ENCODE measurements at places on chromosomes 4 and X.

DNA sequence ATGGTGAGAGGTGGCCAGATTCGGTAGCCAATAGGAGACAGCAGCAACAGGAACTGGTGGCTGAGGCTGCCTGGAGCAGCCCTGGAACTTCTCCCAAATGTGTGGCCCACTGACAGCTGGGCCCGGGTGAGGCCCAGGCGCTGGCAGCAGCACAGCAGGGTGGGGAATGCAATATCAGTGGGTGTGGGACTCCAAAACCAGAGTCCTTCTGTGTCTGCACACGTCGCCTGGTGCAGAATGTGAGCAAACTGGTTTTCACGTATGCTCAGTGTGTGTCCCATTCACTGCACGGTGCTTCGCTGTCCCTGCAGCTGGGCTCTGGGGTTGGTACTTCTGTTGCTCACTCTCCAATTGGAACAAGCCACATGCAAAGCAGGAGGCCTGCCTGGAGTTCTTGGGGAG, 14.4 kb upstream of the CENPU start:
- no peak for DNase-seq

DNA sequence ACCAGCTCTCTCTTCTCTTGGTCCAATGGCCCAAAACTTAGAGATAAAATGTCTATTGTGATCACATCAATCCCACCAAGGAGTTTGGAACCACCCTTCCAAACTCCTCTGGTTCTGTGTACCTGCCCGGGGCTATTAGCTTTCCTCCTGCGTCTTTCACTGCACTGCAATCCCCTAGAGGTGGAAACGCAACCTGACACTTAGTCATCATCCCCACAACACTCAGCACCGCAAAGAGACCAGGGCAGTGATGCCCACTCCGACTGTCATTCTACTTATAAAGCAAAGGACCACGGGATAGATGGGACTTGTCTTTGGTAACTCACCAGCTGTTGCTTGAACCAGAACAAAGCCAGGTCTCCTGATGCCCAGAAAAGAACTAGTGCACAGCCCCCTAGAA, 22.0 kb downstream of the AFAP1 start:
- DNase-seq = no peak

DNA sequence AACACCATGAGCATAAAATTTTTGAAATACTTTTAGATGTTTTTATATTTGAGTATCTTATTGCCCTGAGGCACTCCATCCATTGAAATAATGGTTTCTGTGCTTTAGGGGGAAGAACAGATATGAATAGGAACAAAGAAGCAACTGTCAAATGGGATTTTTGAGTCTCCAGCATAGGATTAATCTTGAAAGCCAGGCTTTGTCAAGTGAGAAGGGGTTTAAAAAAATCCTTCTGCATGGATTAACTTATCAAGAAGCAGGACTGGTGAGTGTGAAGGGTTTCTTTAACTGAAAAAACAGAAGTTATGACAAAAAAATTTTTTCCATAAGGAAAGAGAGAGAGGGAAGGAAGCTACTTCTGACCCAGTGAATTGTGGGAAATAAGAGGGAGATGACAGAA, 7.6 kb upstream of the NUDT9 start:
- no peak for DNase-seq

DNA sequence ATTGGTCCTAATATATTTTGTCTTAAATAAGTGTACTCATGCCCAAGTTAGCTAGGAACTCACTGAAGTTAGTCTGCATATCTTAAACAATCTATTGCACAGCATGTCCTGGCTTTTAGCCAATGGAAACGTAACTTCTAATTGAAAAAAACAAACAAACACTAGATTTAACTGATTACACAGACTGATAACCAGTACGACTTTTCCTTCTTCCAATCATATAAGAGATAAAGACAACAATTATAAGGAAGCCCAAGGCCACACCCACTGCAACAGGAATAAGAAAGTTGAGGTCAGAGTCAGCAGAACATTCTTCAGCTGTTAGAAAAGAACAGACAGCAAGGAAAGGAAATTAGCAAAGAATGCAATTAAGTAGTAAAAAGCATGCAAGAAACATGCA, 40.8 kb downstream of the LAMP2 start:
- DNase-seq = no peak

DNA sequence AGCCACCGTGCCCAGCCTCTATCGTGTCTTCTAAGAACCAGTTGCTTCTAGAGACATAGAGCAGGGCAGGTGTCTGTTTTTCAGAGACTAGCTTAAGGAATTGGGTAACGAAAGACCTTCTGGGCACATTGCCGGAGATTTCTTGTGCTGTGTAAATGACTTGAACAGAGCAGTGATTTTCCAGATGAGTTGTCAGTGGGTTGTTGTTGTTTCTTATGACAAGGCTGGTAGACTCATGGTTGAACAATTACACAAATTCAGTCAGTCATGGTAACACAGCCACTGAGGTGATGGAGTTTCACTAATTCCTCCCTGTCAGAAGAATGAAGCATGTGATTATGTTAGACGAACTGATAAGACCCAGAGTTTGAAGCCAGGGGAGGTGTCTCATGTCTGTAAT, 20.5 kb upstream of the DDX3X start:
- no peak for DNase-seq

Data from NCI-H1105 treated with DMSO at 0.1 percent for 48 hours (cell line).